ENCODE measurements at places on chromosomes 5 and 9. TPM values are rescaled to one million over a fixed set of nuclear protein-coding genes. Genes with fewer than 3 reads are reported as not detected.

The SLC46A2 gene
- total RNA-seq: not detected

The CNTLN gene
- 9.8 TPM for total RNA-seq

The SNX24 gene
- total RNA-seq: 41.1 TPM

The CFAP90 gene
- total RNA-seq: not detected

The TMEM38B gene
- 10.5 TPM for total RNA-seq

The GTF2H2 gene
- 28.2 TPM for total RNA-seq

The LCN9 gene
- not detected for total RNA-seq

The NKD2 gene
- 15.9 TPM for total RNA-seq

The ZNF883 gene
- total RNA-seq: under 0.01 TPM

The CTXN3 gene
- not detected for total RNA-seq

The PALM2AKAP2 gene
- total RNA-seq: 66.4 TPM

The GABRA1 gene
- not detected for total RNA-seq

The SLC4A9 gene
- not detected for total RNA-seq

The ADAMTS12 gene
- total RNA-seq: 135 TPM

All from placental pericyte (primary cell).